ENCODE measurements at places on chromosomes 5 and 9. TPM values are rescaled to one million over a fixed set of nuclear protein-coding genes. Genes with fewer than 3 reads are reported as not detected.

- no peak for DNase-seq
These were observed 179.8 kb downstream of the SLC12A2 start for GRCh38 chr5:128263357-128263756.

DNA sequence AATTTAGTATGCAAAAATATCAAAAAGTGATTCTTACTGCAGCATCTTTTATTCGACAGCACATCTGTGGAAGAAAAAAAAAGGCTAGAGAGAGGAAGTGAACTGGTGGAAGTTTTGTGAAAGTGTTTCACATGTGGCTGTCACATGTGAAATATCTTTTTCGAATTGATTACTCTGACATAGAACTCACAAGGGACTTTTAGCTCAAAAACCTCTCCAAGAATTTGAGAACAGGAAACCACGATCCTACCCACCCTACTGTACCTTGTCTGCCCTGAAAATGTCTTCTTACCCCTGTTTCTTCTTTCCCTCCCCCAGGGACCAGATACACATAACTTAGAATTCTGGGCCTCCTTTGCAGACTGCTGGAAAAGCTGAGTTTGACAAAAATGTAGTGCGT lies 106.5 kb upstream of the PRRC1 start:
- DNase-seq, result no peak

DNA sequence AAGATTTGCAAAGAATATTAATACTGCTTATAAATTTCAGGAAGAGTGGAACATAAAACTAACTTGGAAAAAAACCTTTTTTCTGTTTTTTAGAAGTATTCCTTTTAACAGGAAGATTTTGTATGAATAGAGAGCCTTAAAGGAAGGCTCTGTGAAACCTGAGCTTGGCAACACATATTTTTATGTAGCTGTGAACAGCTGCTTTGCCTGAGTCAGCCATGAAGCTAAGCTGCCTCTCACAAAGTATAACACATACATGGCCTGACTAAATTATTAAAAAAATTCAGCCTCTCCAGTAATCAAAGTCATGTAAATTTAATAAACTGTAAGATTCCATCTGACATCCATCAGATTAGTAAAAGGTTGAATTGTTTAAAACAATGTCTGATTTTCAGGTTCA lies 547.5 kb downstream of the ELAVL2 start:
- DNase-seq, result no peak

The PCDHGA12 gene
- total RNA-seq, result 0.52 TPM

The SOX30 gene
- not detected for total RNA-seq

GRCh38 chr5:59724482-59725391 lies 168.8 kb downstream of the PDE4D start:
- DNase-seq, result peak; percentile 58

The NR4A3 gene
- total RNA-seq, result 0.98 TPM

GRCh38 chr9:112310826-112311225 lies 22.6 kb downstream of the PTBP3 start:
- DNase-seq, result no peak

DNA sequence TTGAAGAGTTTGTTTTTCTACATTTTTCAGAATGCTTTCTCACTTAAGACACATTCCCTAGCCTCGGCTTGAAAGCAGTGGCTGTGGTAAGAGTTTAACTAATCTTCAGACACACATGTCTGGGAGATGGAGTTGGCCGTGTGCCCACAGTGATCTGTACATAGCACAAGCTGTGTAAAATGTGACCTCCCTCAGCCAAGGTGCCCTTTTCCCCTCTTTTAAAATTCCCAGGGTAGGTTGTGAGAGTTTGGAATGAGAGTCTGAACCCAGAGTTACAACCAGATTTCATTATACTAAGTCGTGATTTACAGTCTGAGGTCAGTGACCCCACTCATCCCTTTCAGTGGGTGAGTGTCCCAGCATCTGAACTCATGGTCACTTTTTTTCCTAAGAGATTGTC lies 230.4 kb downstream of the DOCK8 start:
- DNase-seq, result no peak

The SPAG8 gene
- not detected for total RNA-seq

The ZNF300 gene
- total RNA-seq, result 0.18 TPM

GRCh38 chr9:136806067-136806466 lies 1.7 kb upstream of the RABL6 start:
- no peak for DNase-seq

DNA sequence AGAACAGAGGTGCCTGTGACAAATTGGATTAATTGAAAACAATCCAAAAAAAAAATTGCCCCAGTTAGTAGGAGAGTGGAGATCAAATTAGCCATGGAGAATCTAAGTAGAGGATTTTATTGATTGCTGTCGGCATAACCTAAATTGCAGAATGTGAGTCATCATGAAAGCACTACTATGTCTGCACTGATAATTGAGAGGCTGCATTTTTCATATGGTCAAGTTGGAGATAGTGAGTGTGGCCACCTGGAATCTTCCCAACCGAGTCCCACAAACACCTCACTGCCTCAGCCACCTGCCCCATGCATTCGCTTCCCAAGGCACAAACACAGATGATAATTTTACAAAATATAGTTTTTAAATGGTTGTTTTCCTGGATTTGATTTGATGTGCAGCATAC lies 123.7 kb downstream of the NTRK2 start:
- no peak for DNase-seq

The LCN9 gene
- total RNA-seq, result not detected

- DNase-seq, result no peak
These were observed 42.9 kb upstream of the GARNL3 start for GRCh38 chr9:127221695-127222094.

- DNase-seq, result no peak
These were observed 364.7 kb upstream of the CD180 start for GRCh38 chr5:67561151-67561932.

The PBX3 gene
- 35.5 TPM for total RNA-seq

GRCh38 chr9:72907421-72907820 lies 45.4 kb downstream of the ALDH1A1 start:
- DNase-seq, result no peak

DNA sequence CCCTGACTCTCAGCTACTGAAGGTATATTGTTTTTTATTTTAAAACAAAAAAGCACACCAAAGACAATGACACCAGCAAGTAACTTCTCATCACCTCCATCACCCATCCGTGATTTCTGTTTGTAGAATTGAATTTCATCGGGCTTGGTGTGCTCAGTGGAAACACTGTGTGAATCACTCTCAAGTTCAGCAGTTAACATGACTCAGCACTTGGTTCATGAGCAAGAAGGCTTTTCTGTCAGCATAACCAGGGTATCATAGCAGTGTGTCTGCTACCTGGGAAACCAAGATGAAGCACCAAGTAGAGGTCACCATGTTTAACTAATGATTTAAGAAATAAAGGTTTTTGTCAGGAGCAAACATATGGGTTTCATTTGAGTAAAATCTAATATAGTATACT lies 123.7 kb downstream of the INSYN2B start:
- DNase-seq, result peak; percentile 81

DNA sequence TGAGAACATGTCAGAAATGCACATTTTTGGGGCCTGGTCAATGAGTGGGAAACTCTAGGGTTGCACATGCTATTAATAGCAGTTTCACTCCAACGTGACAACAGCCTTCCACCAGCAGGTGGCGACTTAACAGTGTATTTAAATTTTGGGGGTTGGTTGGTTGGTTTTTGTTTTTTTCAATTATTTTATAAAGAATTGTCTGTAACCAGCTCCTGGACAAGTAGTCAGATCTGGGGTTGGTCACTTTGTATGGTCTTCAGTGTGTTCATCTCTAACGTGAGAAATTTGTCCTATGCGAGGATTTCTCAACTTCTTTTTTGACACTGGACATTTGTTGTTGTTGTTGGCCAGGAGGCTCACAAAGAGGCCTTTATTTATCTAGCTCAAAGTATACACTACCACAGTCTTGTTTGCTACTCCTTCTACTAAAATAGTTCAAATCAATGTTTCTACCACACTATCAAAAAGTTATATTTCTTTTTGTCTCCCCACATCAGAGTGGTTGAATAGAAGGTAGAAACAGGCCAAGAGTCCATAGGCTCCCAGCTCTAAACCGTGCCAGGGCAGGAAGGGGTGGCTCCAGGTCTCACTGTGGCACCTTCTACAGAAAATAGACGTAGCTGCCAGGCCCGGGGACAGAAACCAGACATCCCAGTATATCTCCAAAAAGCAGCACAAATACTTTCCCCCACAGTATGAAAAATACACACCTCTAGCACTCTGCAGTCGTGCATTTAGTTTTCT lies 110.4 kb downstream of the TRPM6 start:
- peak; percentile 68 for DNase-seq

Data from PC-3 (cell line).